ENCODE measurements at places on chromosomes 3 and 15.

DNA sequence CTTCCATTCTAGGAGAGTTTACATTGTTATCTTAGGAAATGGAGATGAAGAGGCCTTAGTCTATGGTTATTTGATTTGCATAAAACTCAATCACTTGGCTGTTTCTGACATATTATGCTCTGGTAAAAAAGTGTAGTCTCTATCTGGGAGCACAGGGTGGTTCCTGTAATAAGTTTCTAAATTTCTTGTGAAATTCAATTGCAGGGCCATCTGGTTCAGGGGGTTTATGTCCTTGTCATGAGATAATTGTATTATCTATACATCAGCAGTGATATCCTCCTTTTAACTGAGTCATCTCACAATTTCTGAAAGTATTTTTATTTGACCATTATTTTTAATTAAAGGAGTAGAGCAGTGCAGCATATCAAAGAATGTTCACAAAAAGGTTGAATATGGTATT is 203.3 kb downstream of the MFSD1 start:
- no peak for DNase-seq

GRCh38 chr3:62128051-62128450 is 245.3 kb downstream of the FEZF2 start:
- DNase-seq = no peak

- no peak for DNase-seq
Measured at GRCh38 chr15:43991206-43991605, 164.4 kb downstream of the WDR76 start.

- DNase-seq = no peak
Measured at GRCh38 chr3:12253516-12254343, 35.1 kb upstream of the PPARG start.

Data from stimulated activated CD8-positive, alpha-beta memory T cell treated with anti-CD3 and anti-CD28 coated beads, Interleukin-7, amount 100 ng/mL, for 24 hours (primary cell).